ENCODE measurements at places on chromosomes 1 and 21. TPM values are rescaled to one million over a fixed set of nuclear protein-coding genes. Genes with fewer than 3 reads are reported as not detected.
A peak's percentile ranks its signal among the peaks of the same experiment; 100 is the strongest.

ERICH3 gene
- polyA plus RNA-seq = not detected

HES3 gene
- polyA plus RNA-seq = not detected

LDLRAD2 gene
- polyA plus RNA-seq = 1.3 TPM

TP73 gene
- 0.87 TPM for polyA plus RNA-seq

- no peaks in the 10 kb centered on the region for H3K4me1 ChIP-seq
- H3K27ac ChIP-seq = no peak overlapping the region
- H3K36me3 ChIP-seq = no peaks in the 10 kb centered on the region
- no peak overlapping the region for H3K4me3 ChIP-seq
- DNase-seq = no peak
Observed at GRCh38 chr21:43187715-43188114, 18.9 kb downstream of the CRYAA start.

- H3K4me3 ChIP-seq = no peak overlapping the region
- DNase-seq = no peak
- no peaks in the 10 kb centered on the region for H3K4me1 ChIP-seq
- H3K36me3 ChIP-seq = no peaks in the 10 kb centered on the region
- peaks cover 15% of the 10 kb centered on the region for H3K27me3 ChIP-seq
Observed at GRCh38 chr1:212513586-212513985, 80.9 kb downstream of the NENF start.

DNA sequence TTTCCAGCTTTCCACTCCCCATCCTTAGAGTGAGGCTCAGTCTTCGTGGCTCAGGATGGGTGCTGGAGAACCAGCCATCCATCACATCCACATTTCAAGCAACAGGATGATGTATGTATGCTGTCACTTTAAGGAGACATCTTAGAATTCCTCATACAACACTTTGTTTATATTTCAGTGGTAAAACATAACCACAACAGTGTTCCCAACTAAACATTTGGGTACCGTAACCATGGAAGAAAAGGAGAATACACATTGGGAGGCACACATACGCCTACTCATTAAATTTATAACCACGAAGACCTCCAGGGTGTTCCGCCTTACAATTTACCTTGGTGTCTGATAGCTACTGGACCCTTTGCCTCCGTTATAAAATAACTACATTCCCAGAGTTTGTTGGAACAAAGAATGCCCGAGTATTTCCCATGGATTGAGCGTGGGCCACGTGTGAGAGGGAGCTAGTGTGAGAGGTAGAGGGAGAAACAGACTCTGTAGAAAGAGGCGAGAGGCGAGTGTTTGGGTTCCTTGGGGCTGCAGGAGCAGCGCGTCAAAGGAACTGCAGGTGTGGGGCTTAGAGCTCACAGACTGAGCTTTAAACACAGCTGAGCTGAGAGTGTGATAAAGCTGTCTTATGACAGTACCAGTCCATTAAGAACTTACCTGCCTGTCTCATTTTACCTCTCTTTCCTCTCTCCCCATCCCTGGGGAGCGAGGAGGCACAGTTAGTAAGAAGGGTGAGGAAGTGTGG, 111.5 kb upstream of the USP24 start:
- no peaks in the 10 kb centered on the region for H3K36me3 ChIP-seq
- H3K27ac ChIP-seq = no peak overlapping the region
- no peaks in the 10 kb centered on the region for H3K27me3 ChIP-seq

DNA sequence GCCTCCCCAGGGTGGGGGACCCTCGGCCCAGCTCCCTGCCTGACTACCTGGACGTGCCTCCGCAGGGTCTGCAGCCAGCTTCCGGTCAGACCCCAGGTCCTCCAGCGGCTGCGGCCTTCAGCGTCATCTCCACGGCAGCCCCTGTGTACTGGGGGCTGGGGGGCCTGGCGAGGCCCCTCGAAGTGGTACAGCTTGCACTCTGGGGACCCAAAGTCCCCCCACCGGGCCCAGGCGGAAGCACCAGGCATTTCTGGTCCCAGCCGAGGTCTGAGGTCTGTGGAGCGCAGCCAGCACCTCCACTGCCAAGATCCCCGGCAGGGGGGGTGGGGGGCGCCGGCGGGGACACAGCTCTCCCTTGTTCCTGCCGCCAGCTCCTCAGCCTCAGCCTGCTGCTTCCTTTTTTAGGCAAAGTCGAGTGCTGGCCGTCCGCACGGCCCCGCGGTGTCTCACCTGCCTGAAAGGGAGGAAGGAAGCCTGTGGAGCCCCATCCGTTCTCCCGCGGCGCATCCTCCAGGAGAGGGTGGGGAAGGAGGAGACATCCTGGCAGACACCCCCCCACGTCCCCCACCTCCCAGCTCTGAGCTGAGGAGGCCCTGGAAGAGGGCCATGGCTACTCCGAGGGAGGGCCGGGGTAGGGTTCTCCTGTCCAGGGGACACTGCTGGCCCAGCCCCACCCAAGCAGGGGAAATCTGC, 1.2 kb upstream of the VWA1 start:
- no peak overlapping the region for H3K4me3 ChIP-seq
- H3K4me1 ChIP-seq = peaks cover 50% of the 10 kb centered on the region
- no peaks in the 10 kb centered on the region for H3K36me3 ChIP-seq
- peaks cover 2% of the 10 kb centered on the region for H3K27me3 ChIP-seq
- H3K27ac ChIP-seq = peak overlapping the region; percentile 79

DNA sequence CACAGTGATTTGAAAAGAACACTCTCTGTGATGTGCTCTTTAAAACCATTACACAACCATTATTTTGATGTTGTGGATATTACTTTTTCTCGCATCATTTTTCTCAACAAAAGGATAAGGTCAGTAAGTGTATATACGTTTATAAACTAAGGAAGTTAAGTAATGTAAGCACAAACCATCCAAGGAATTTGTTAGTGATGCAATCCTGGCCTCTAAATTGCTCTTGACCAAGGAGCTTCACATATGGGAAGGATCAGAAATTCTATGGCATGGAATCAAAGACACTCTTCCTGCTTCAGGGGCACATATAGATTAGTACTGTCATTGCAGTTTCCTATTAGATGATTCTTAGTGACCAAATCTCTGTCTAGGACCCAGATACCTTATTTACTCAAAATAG, 3.6 kb upstream of the PPP2R5A start:
- peak; percentile 88 for DNase-seq
- H3K4me1 ChIP-seq = peaks cover 5% of the 10 kb centered on the region
- H3K27ac ChIP-seq = no peak overlapping the region
- no peaks in the 10 kb centered on the region for H3K27me3 ChIP-seq
- no peak overlapping the region for H3K4me3 ChIP-seq
- H3K36me3 ChIP-seq = no peaks in the 10 kb centered on the region
